Kidney capillary endothelial cell (primary cell): ENCODE measurements at places on chromosomes 5 and 9.

- DNase-seq, result no peak
Observed at GRCh38 chr5:93403141-93403928, 177.7 kb downstream of the NR2F1-AS1 start.

- no peak for DNase-seq
Observed at GRCh38 chr5:124873188-124873587, 126.7 kb upstream of the ZNF608 start.

- DNase-seq, result no peak
Observed at GRCh38 chr5:175788155-175788787, 83.1 kb upstream of the CPLX2 start.

- DNase-seq, result no peak
Observed at GRCh38 chr9:7901621-7902020, 102.0 kb upstream of the DMAC1 start.
